Right renal pelvis (tissue), 4 donors: ENCODE measurements at places on chromosomes 6 and 20.

GRCh38 chr20:21326700-21327099 lies 23.6 kb downstream of the XRN2 start:
- no peak for DNase-seq

GRCh38 chr6:29676981-29677601 lies 3.9 kb downstream of the ZFP57 start:
- no peak for DNase-seq

- DNase-seq = no peak
Observed at GRCh38 chr6:87907521-87907920, 140.1 kb upstream of the SPACA1 start.

- DNase-seq = no peak
Observed at GRCh38 chr20:2637246-2637645, 15.2 kb upstream of the NOP56 start.

DNA sequence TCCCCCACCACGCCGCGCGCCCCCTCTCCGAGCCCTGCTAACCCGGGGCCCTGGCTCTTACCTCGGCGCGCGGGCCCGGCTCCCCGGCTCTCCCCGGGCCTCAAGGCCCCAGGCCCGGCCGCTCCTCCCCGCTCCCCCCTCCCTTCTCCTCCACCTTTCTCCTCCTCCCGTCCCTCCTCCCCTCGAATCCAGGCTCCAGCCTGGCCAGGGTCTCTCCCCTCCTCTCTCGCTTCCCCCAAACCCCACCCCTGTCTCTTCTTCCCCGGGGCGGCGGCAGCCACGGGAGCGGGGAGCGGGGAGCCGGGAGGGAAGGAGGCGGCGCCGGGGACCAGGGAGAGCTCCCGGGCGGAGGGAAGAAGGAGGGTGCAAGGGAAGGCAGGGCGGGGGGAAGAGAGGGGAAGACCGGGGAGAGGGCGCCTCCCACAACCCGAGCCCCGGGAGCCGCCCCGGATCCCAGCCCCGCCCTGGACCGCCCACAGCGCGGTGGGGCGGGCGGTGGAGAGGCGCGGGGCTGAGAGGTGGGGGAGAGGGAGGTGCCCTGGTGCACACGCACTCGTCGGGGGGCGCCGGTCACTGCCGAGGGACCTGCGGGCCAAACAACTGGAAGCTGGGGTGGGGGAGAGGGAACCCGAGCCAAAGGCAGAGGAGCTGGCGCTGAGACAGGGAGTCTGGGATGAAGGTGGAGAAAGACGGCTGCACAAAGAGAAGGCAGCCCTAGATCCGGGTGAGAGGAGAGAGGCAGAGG lies at the start of gene GABBR1:
TSS of gene GABBR1 (minus strand) at position 395 of the 745 bp plus-strand sequence. CDS start 798 bp downstream, outside the sequence.
- peak; percentile 82 for DNase-seq

DNA sequence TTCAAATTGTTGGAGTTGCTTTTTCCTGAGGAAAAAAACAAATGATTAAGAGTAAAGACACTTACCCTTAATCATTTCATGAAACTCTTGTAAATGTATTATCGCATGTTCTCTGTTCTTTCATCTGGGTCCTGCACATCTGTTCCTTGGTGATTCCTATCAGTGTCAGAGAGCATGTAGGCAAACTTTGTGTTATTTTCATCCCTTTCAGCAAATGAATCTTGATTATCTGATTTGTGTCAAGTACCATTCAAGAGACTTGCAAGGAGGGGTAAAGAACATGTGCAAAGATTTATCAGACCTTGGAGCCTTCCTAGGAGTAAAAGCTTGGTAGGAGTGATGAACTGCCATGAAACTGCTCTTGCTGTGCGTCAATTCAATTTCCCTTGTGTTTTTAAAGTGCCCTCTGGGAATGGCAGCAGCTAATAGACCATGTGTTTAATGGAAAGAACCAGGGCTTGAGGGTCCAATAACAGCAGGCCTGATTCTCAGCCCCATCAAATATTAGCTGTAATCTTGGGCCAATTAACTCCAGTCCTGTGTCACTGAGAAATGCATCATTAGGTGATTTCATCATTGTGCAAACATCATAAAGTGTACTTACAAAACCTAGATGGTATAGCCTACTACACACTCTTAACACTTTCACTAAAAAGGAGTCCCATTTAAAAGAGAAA lies 118.9 kb upstream of the CEP85L start:
- no peak for DNase-seq

GRCh38 chr20:14553774-14554534 lies 216.5 kb upstream of the FLRT3 start:
- DNase-seq = no peak

GRCh38 chr6:148952147-148953035 lies 205.6 kb downstream of the UST start:
- peak; percentile 64 for DNase-seq

DNA sequence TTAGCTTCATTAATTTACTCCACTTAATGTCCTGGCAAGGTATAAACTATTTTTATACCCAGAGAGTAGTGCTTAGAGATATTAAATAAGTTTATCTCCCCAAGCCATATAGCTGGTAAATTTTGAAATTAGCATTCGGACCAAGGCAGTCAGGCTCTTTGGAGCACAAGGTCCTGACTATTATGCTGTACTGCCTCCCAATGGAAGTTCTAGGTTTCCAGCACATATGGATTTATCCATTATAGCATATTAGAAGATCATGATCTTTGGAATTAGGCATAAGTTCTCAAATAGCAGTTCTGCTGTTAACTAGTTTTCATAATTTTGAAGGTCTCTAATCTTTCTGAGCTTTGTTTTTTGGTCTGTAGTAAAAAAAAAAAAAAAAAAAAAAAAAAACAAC lies 835.3 kb upstream of the EPHA7 start:
- no peak for DNase-seq

DNA sequence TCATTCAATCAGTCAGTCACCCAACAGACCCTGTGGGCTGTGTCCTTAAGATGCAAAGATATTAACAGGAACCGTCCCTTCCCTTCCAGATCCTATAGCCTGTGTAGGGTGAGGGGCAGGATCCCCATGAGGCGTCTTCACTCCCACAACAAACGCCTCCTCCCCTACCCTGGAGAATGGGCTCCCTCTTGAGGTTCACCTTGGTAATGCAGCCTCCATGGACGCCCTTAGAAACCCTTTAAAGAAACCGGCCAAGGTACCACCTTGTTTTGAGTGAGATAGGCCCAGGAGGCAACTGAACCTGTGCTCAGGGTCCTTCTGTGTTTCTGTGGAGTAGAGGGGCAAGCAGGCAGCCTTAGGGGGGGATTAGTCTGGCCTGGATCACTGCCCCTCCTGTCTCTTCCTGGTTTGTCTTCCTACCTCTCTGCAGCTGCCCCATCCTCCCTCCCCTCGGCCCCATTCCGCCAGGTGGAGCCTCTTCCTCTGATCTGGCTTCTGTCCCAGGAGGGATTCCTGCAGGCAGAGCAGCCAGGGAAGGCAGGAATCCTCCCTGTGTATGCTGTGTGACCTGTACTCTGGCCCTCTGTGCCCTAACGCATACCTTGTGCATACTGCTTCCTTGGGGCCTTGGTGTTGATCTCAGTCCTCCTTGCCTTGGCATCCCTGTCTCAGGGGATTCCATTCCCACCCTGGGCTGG lies 6.6 kb upstream of the GUCA1A start:
- DNase-seq = no peak

DNA sequence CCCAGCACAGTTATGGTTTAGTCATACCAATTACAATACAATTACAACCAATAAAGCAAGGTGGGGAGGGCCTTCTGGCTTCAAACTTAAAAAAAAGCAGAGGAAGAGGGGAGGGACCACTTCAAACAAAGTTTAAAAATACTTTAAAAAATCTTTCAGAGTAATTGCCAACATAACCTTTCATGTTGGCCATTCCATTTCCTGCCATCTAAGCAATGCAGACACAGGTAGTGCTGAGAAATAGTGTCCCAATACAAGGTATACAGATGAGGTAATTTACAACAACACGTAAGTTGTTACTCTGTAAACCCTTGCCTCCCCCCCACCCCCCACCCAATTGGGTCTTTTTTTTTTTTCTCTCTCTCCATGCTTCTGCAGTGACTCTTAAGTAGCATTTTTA lies 18.8 kb upstream of the TBC1D20 start:
- DNase-seq = no peak

DNA sequence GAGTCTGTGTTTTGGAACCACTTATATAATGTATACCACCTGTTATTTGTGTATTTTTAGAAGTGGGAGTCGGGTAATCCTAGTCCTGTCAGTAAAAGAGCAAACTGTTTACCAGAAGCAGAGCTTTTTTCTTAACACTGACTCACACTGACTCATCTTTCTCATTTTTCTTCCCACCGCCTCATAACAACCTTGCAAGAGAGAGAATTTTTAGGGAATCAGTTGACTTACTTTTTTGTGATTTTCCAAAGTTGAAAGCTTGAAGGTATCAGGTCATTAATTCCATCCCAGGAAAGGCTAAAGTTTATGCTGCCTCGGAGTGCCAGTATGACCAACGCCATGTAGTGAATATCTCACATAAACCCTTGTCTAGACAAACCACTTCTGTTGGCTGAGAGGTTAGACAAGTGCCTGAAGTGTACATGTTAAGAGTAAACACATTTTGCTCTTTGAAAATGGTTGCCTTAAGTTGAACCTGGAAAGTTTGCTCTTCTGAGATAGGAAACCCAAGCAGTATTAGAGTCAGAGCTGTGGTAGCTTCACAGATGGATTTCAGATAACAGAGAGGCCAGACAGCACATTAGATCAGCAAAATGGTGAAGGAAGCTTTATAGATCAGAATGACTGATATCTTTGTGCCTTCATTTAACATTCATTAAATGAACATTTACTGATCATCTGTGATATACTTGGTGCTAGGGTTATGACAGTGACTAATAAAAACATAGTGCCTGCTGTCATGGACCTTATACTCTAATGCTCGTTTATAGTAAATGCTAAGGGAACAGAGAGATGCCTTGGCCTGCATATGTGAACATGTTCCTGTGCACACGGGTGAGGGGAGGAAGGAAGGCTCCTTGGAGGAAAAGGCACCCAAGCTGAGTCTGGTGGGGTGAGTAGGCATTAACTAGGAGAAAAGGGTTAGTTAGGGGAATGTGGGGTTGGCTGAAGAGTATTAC lies 29.1 kb upstream of the PKIG start:
- DNase-seq = no peak

DNA sequence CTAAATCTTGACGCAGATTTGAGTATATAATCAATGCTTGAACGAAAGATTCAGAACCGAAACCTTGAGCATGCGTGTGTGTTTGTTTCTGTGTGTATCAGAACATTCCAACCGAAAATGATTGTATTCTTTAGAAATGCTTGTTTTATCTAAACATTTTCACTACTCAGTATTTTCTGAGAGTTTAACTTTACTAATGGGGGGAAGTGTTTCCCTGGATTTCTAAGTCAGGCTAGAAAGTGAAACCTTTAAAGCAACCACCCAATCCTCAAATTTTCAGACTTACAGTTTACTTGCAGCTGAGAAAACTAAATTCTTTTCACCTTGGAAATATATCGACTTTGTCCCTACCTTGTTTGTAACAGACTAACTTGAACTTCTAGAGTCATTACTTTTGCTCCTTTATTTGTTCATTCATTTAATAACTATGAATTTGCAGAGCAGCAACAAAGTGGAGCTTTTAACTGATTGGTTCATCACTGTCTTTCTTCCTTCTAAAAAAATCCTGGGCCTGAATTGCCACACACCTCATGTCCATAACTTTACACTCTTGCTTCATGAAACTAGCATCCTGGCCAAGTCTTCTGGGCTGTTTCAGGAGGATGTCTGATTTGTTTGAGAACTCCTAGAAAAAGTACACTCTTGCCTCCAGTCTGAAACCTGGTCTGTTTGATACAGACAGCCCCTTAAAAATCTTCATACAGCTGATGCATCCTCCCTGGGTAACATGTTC lies 77.8 kb upstream of the XRN2 start:
- DNase-seq = no peak
